ENCODE measurements at places on chromosomes 16 and 17.

DNA sequence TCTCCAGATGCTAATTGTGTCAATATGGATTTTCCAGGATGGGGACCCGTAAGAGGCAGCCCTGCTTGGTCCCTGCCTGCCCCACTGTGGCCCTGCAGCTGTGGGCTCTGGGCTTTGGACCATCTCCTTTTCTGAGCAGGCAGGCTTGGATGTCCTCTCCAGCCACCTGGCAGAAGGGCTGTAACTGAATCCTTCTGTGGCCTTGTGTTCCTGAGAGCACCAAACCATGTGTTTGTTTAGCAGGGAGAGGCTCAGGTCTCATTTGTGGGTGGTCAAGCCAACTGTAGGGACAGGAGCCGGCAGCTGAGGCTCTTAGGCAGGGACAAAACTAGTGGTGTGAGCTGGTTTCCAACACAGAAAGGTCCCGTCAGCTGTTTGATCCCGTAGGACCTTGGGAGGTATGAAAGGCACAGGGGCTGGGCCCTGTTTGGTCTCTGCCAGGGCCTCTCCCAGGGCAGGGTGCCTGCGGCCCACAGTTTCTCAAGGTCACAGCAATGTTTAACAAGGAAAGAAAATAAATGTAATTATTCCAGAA lies 18.5 kb downstream of the SEC14L5 start:
- DNase-seq: no peak

DNA sequence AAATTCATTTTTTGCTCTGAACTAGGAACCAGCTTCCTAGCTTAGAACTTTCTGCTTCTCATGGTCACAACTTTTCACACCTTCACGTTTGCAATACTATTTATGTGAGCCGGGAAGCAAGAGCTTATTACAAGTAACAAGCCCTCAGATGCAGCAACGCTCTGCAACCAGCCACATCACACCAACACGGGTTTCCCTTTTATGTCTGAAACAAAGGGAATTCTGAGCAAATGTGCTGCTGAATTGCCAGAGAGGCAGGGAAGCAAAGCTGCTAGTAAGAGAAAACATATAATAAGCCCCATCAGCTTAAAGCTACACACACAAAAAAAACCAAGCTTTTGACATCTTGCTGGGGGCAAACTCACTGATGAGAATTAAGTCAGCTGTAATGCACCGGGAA lies 122.2 kb downstream of the SLC39A11 start:
- no peak for DNase-seq

GRCh38 chr17:1486802-1487695 lies 5.4 kb downstream of the MYO1C start:
- DNase-seq: no peak

GRCh38 chr16:81029930-81030604 lies 5.6 kb upstream of the ATMIN start:
- DNase-seq: no peak

GRCh38 chr16:79296491-79296890 lies 304.0 kb downstream of the MAF start:
- DNase-seq: no peak

- DNase-seq: no peak
Observed at GRCh38 chr17:22703204-22703603, 1010.9 kb downstream of the KCNJ18 start.

GRCh38 chr17:78105551-78105950 lies 23.0 kb downstream of the TMC6 start:
- no peak for DNase-seq

GRCh38 chr16:65172356-65172755 lies 50.5 kb upstream of the CDH11 start:
- DNase-seq: no peak

DNA sequence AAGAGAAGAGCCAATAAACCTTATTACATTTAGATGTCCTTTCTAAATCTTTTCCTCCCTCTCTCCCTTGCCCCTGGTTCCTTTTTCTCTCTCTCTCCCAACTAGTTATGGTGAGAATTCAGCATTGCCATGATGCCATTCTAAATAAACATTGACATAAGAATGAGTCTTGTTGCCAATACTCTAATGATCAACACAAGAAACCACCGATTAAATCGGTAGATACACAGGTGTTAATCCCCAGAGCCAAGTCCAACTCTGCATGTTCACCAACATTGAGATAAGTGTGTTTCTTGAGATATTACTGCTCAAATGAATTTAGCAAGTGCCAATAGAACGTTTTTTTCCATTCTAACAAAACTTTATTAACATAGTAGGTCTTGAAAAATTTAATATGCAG lies 412.1 kb downstream of the KCNJ2 start:
- DNase-seq: no peak

GRCh38 chr17:82397449-82398335 lies 20.5 kb upstream of the HEXD start:
- DNase-seq: no peak

- DNase-seq: no peak
Observed at GRCh38 chr16:65574326-65574966, 452.6 kb upstream of the CDH11 start.

GRCh38 chr16:528111-529011 lies 849 bp downstream of the CAPN15 start:
- DNase-seq: no peak

Data from D721Med (cell line).